Prostate gland (tissue), 2 donors: ENCODE measurements at places on chromosomes 4 and X. TPM values are rescaled to one million over a fixed set of nuclear protein-coding genes. Genes with fewer than 3 reads are reported as not detected.

TADA2B gene
- total RNA-seq: 41.2 TPM

PAK3 gene
- total RNA-seq: 6.7 TPM

GRCh38 chr4:88999392-88999930, 57.5 kb downstream of the FAM13A start:
- H3K36me3 ChIP-seq: no peaks in the 10 kb centered on the region
- no peaks in the 10 kb centered on the region for H3K27me3 ChIP-seq
- no peak overlapping the region for H3K27ac ChIP-seq
- peaks cover 2% of the 10 kb centered on the region for H3K4me1 ChIP-seq
- H3K4me3 ChIP-seq: no peak overlapping the region
- no peak for DNase-seq

TLL1 gene
- 1.5 TPM for total RNA-seq

- DNase-seq: peak; percentile 8
- no peak overlapping the region for H3K4me3 ChIP-seq
- H3K4me1 ChIP-seq: no peaks in the 10 kb centered on the region
- no peaks in the 10 kb centered on the region for H3K36me3 ChIP-seq
- no peaks in the 10 kb centered on the region for H3K27me3 ChIP-seq
Observed at GRCh38 chr4:113435893-113436292, 325.6 kb downstream of the CAMK2D start.

GRCh38 chr4:67499799-67500198, 45.5 kb downstream of the CENPC start:
- no peak overlapping the region for H3K4me3 ChIP-seq
- no peak overlapping the region for H3K27ac ChIP-seq
- no peaks in the 10 kb centered on the region for H3K4me1 ChIP-seq
- no peak for DNase-seq
- H3K36me3 ChIP-seq: no peaks in the 10 kb centered on the region

- H3K4me1 ChIP-seq: no peaks in the 10 kb centered on the region
- H3K27ac ChIP-seq: no peak overlapping the region
- H3K27me3 ChIP-seq: no peaks in the 10 kb centered on the region
- H3K4me3 ChIP-seq: no peak overlapping the region
- DNase-seq: no peak
Observed at GRCh38 chr4:168795346-168795745, 214.7 kb downstream of the CBR4 start.

DNA sequence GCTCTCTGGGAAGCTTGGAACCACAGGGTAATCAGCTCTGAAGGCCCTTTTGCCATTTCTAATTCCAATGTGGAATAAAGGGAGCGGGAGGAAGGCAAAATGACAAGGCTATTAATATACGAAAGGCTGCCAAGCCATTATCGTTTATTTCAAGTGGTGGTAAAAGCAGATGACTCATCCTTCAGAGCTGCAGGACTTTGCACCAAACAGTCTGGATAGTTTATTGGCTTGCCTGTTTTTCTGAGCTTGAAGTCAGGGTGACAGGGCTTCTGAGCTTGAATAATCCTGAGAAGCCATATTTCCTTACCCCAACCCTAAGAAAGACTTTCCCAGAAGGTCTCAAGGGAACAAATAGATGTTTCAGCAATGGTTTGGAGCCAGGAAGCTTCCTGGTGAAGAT, 7.7 kb upstream of the GABRE start:
- no peaks in the 10 kb centered on the region for H3K4me1 ChIP-seq
- no peak for DNase-seq
- no peaks in the 10 kb centered on the region for H3K36me3 ChIP-seq
- no peaks in the 10 kb centered on the region for H3K27me3 ChIP-seq
- H3K4me3 ChIP-seq: no peak overlapping the region

FMR1NB gene
- total RNA-seq: not detected

DNA sequence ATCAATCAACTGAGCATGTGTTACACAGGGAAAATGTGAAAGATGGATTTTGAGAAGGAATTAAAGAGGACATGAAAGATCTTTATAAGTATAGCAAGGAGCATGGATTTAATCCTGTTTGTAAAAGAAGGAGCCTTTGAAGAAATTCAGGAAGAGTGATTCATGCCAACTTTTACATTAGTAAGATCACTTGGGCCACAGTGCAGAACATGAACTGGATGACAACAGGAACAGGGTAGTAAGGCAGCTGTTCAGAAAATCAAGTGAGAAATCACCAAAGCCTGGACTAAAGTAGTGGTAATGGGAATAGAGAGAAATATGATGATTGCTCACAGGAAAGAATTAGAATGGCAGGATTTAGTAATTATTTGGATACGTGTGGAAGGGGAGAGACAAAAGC, 265.7 kb upstream of the PCDH7 start:
- no peak overlapping the region for H3K27ac ChIP-seq
- no peak for DNase-seq
- H3K4me1 ChIP-seq: no peaks in the 10 kb centered on the region
- H3K4me3 ChIP-seq: no peak overlapping the region

GRCh38 chrX:106802063-106802387, 448 bp upstream of the TBC1D8B start:
- H3K36me3 ChIP-seq: no peaks in the 10 kb centered on the region
- no peak for DNase-seq
- H3K4me3 ChIP-seq: peak overlapping the region; percentile 50
- H3K27ac ChIP-seq: no peak overlapping the region
- no peaks in the 10 kb centered on the region for H3K4me1 ChIP-seq
- H3K27me3 ChIP-seq: no peaks in the 10 kb centered on the region

PRR32 gene
- not detected for total RNA-seq

GAGE12J gene
- not detected for total RNA-seq

- H3K36me3 ChIP-seq: no peaks in the 10 kb centered on the region
- no peaks in the 10 kb centered on the region for H3K4me1 ChIP-seq
- no peak overlapping the region for H3K4me3 ChIP-seq
- H3K27ac ChIP-seq: no peak overlapping the region
- H3K27me3 ChIP-seq: no peaks in the 10 kb centered on the region
Observed at GRCh38 chrX:85309717-85310116, 65.9 kb downstream of the ZNF711 start.

DNA sequence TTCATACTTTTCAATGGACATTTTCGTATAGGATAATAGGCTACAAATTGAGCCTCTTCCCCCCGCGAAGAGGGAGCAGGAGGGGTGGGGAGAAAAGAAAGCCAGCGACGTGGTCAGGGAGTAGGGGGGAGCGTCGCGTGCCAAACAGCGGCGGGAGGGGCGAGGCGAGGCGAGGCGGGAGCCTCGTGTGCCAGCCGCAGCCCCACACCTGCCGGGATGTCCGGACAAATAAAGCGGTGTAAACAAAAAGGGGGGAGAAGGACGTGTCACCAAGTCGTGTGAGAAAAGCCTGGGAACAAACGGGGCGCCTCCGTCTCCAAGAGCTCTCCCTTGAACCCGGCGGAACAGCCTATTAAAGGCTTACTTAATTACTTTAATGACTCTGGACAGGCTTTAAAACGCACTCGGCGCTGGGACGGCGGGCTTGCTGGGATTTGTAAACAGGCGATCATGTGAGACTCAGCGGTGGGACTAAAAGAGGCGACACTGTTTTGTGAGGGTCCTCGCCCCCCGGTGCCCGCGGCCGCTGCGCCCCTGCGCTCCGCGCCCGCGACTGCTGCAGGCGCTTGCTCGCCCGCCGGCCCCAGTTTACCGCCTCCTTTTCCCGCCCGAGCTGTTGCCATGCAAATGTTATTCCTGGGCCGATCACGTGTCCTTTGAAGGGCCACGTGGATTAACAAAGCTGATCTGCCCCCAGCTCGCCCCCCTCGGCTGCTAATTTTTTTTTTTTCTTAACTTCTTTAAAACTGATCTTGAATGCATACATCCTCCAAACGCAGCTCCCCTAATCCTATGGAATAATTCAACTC, at the start of gene HELT:
HELT (plus strand) TSS at position 527 of the 809 bp plus-strand sequence. CDS start 439 bp downstream, outside the sequence.
- peaks cover 6% of the 10 kb centered on the region for H3K4me1 ChIP-seq
- peaks cover 53% of the 10 kb centered on the region for H3K27me3 ChIP-seq
- DNase-seq: no peak

SCRG1 gene
- 0.14 TPM for total RNA-seq

NXF2B gene
- total RNA-seq: not detected

DNA sequence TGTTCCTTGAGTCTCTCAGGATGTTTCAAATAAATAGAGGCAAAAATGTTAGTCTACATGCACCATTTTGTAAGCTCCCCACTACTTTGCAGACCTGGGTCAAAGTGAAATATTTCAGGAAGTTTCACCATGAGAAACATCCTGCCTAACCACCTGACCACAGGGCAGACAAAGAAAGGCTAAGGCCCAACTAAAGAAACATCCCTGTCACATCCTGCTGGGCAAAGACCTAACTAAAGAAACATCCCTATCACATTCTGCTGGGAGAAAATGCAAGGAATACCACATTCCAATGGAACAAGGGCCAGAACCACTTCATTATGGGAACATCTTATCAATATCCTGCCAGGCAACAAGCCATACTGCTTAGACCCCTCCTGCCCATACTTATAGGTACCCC, 1303.4 kb downstream of the TECRL start:
- no peak overlapping the region for H3K27ac ChIP-seq
- H3K36me3 ChIP-seq: no peaks in the 10 kb centered on the region
- no peak overlapping the region for H3K4me3 ChIP-seq
- no peak for DNase-seq
- H3K4me1 ChIP-seq: no peaks in the 10 kb centered on the region
- H3K27me3 ChIP-seq: no peaks in the 10 kb centered on the region
